ENCODE measurements at places on chromosomes 2 and 18. TPM values are rescaled to one million over a fixed set of nuclear protein-coding genes. Genes with fewer than 3 reads are reported as not detected.

DNA sequence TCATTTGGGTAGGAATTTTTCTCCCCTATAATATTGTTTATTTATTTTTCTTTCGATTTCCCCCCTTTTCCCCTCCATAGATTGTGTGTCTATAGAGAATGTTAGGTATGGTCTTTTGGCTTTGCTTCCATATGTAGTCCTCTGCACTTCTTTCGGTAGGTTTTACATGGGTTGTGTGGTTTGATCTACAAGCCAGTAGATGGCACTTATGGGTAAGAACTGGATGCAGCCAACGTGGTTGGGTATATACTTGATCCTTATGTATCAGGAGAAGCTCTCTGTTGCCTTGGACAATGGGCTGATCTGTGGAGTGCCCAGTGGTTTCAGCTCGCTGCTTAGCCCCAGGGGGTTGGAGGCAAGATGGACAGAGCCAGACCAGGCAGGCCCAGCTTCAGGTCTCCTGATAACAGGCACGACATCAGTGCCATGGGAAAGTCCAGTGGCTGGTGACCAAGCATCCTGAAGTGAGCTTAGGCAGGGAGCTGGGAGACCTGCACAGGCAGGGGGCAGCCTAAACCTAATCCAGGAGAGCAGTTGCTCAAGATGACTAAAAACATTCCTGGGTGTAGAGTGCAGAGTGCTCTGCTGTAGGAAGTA, 488.3 kb downstream of the CCDC85A start:
- DNase-seq, result no peak

CRYGC gene
- total RNA-seq, result not detected

GRCh38 chr18:10190564-10190963, 263.9 kb upstream of the APCDD1 start:
- DNase-seq, result no peak

TAF4B gene
- 3.0 TPM for total RNA-seq

DSG4 gene
- not detected for total RNA-seq

Data from ascending aorta (tissue), 2 donors.